ENCODE measurements at places on chromosomes 11 and 22.
A peak's percentile ranks its signal among the peaks of the same experiment; 100 is the strongest.

GRCh38 chr22:25795478-25795877 is 53.5 kb downstream of the MYO18B start:
- DNase-seq, result no peak

- no peak for DNase-seq
Observed at GRCh38 chr11:33035011-33035410, 4.4 kb upstream of the TCP11L1 start.

DNA sequence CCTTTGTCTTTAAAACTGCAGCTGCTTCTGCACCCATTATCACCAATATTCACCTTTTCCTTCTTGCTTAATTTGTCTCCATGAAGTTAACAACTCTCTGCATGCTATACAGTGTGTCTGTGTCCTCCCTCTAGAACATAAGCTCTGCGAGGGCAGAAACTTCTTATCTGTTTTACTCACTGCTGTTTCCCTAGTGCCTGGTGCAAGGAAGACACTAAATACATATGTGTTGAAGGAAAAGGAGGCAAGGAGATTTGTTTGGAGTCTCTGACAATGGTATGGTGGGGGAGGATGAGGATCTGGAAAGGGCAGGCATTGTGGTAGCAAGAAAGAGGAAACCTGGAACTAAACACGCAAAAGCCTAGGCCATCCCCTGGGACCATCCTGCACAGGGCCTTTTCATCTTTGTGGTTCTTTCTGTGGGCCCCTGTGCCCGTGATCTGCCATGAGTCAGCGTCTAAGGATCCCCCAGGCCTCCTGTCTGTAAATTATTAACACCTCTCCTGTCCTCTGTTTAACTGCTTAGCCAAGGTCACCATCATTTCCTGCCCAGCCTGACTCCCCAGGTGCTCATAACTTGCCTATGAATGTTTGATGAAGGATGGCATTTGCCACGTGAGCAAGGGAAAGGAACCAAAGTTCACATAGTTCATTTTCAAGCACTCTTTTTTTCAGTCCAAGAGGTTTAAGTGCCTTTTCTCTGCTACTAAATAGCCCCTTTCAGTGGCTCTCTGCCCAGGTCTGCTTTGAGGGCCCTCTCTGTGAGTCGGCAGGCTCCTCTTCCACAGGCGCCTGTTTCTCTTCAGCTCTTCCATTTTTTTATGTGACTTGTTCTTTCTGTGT is 131.1 kb downstream of the RASSF10 start:
- DNase-seq, result no peak

GRCh38 chr22:49400941-49401598 is 426.6 kb downstream of the BRD1 start:
- DNase-seq, result no peak

DNA sequence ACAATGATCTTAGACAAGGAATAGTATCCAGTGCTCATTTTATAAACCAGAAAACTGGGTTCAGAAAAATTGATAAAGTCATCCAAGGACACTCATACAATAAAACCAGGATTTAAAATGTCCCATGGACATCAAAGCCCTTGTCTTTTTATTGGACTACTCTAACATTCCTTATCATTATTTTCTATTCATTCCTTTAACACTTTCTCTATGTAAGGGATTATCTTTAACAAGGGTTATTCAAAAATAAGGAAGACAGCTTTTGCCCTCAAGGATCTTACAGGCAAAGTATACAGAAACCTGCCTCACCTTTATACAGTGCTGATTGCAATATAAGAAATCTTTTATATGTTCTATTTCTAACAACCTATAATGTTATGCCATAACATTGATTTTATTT is 790.8 kb downstream of the DLG2 start:
- no peak for DNase-seq

DNA sequence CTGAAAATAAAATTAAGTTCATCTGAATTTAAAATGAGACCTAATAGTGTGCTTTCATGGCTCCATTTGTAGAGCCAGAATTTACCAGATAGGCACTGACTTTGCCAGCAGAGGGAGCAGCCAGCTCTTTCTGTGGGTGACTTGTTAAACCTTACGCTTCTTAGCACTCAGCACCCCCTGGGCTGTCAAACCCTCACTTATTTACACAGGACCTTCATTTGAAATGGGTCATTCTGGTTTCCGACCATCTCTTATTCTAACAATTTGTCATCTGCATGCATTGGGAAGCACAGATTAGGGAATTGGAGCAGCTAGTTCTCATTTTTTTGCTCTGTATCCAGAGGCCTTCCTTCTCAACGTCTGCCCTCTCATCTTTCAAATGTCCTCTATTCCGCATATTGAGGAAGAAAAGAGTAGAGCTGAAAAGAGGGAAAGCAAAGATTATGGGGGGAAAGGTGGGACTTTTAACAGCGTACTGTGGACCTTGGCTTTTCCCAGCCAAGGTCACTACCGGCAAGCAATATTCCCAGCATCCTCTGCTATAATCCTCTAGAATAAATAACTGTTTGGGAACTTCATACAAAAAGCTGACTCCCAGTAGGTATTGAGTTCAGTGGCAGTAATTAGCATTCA is 3.1 kb downstream of the ASRGL1 start:
- peak; percentile 23 for DNase-seq

DNA sequence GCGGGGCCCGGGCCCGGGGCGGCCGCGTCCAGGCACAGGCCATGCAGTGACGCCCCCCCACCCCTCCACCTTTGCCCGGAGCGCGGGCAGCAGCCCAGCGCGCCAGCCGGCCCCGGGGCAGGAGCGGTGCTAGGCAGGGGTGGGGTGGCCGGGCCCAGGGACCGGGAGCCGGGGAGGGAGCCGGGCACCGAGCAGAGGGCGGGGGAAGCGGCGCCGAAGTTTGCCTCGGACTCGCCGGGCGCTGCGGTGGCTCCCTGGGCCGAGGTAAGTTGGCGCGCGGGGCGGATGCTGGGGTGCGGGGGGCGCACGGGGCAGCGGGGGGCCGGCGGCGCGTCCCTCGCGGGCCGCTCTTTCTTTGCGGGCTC is 332 bp downstream of the TEAD1 start:
- no peak for DNase-seq

GRCh38 chr22:24591286-24591830 is 1.5 kb downstream of the LRRC75B start:
- DNase-seq, result no peak

- no peak for DNase-seq
Observed at GRCh38 chr11:66066751-66067150, 3.3 kb upstream of the PACS1 start.

DNA sequence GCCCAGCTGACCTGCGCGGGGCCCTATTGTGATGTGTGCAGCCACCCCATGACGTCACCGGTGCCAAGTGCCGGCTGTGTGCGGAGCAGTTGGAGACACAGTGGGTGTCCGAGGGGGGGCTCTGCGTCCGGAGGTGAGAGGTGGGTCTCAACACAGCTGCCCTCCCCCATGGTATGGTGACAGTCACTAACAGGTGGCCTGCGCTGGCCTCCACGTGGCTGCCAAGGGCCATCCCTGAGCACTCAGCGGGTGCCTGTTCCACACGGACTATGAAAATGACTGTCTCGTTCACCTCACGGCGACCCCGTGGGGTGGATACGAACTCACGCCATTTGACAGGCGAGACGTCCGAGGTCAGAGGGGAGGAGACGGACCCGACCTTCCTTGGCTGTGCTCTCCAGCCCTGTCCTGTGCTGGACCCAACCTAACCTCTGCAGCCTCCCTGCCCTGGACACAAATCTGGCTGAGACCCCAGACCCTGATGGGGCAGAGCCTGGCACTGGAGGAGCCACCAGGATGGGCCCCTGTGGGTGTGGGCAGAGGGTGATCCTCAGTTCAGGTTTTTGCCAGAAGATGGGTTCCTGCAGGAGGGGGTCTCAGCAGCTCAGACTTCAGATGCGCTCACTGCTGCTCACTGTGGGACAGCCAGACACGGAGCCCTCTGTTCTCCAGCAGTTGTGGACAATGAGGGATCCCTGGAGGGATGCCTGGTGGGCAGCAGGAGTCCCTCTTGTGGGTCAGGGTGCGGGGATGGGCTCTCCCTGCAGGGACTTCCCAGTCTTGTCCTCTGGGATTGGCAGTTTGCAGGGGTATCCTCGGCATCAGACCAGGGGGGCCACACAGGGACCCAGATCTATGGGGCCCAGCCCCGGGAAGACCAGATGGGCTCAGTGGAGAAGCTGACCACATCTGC is 6.3 kb downstream of the HRAS start:
- no peak for DNase-seq

- no peak for DNase-seq
Observed at GRCh38 chr11:112583261-112583893, 322.7 kb upstream of the PLET1 start.

DNA sequence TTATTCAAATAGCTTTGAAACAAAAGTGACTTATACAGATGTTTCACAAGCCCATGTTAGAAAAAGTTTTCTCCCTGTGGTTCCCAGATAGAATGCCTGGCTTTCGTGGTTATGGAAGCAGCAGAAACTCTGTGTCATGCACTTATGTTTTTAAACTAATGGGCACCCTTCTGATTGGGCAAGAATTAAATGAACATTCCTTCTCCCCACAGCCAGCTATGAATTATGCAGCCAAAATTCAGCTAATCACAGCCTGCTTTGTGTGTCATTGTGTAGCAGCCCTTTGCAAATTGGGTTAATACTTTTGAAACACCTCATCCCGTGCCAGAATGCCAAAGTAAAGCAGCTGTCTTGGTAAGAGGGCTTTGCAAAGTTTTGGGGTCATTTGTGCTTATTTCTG is 46.9 kb downstream of the PANX1 start:
- DNase-seq, result no peak

DNA sequence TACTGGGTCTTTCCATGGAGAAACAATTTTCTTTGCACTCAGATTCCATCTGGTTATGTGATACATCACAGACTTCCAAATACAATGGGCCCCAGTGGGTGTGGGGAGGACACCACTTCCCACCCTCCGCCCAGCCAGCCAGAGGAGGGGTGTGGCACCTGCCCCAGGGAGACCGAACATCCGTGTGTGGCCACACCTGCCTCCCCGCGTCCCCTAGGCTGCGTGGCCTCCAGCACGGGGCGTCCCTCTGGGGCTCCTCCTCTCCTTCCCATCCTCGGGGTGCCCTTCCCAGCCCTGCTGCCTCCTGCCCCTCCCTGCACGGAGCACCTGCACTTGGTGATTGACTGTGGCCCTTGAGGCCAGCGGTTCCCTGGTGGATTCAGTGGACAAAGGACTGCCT is 49.1 kb downstream of the CERK start:
- DNase-seq, result no peak

GRCh38 chr11:57467508-57468157 is 7.3 kb downstream of the RTN4RL2 start:
- no peak for DNase-seq

GRCh38 chr11:59267196-59267595 is 54.5 kb upstream of the MPEG1 start:
- DNase-seq, result no peak

GRCh38 chr22:25083056-25083806 is 116.4 kb upstream of the CRYBB3 start:
- DNase-seq, result no peak

DNA sequence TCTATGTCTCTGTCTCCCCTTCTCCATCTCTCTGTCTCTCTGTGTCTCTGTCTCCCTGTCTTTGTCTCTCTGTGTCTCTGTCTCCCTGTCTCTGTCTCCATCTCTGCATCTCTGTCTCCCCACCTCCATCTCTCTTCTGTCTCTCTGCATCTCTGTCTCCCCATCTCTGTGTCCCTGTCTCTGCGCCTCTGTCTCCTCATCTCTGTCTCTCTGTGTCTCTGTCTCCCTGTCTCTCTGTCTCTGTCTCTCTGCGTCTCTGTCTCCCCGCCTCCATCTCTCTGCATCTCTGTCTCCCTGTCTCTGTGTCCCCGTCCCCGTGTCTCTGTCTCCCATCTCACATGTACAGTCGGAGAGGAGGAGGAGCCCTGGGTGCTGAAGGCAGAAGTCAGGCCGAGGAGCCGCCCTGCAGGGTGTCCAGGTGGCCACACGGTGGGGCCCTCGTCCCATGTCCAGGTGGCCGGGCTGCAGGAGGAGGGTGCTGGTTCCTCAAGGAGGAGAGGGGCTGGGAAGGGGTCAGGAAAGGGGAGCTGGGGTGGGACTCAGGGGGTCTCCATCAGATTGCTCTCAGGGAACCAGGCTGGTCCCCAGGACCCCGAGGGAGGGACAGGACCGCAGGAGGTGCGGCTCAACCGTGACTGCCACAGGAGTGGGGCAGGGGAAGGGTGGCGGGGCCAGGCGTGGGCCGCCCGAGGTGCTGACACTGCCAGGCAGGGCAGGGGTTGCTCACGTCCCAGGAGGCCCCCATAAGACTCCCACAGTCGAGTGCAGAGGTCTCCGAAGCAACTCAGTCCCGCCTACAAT is 25.6 kb upstream of the TH start:
- peak; percentile 43 for DNase-seq

- DNase-seq, result no peak
Observed at GRCh38 chr22:20312396-20313191, 7.3 kb downstream of the DGCR6L start.
